ENCODE measurements at places on chromosomes 7 and 10. TPM values are rescaled to one million over a fixed set of nuclear protein-coding genes. Genes with fewer than 3 reads are reported as not detected.

The PIK3CG gene
- 2.2 TPM for polyA plus RNA-seq

The ACTR1A gene
- 63.7 TPM for polyA plus RNA-seq

The CELF2 gene
- polyA plus RNA-seq = 48.1 TPM

The PAOX gene
- 6.5 TPM for polyA plus RNA-seq

The PAX4 gene
- polyA plus RNA-seq = 0.11 TPM

The BTBD16 gene
- polyA plus RNA-seq = 1.2 TPM

The ZNF680 gene
- 11.1 TPM for polyA plus RNA-seq

The TUBAL3 gene
- polyA plus RNA-seq = 0.46 TPM

The CLDN12 gene
- polyA plus RNA-seq = 12.7 TPM

The SRGN gene
- polyA plus RNA-seq = 549 TPM

The SFMBT2 gene
- polyA plus RNA-seq = 8.8 TPM

The SYCE1 gene
- 0.41 TPM for polyA plus RNA-seq

The CLDN3 gene
- 20.9 TPM for polyA plus RNA-seq

The TMEM273 gene
- 19.6 TPM for polyA plus RNA-seq

The ZNF92 gene
- polyA plus RNA-seq = 11.4 TPM

The ITGB8 gene
- polyA plus RNA-seq = 2.6 TPM

The WDR86 gene
- polyA plus RNA-seq = 1.3 TPM

The FAM25A gene
- 26.9 TPM for polyA plus RNA-seq

The GIMAP5 gene
- 39.8 TPM for polyA plus RNA-seq

The PROSER2 gene
- 17.8 TPM for polyA plus RNA-seq

The STAG3 gene
- polyA plus RNA-seq = 36.0 TPM

The ADRB1 gene
- 0.62 TPM for polyA plus RNA-seq

The OR2A25 gene
- polyA plus RNA-seq = 0.05 TPM

The COL1A2 gene
- polyA plus RNA-seq = 27.4 TPM

The PPP1R17 gene
- 0.27 TPM for polyA plus RNA-seq

The GRM8 gene
- polyA plus RNA-seq = 0.27 TPM

The HOXA4 gene
- polyA plus RNA-seq = 3.0 TPM

The STEAP2 gene
- polyA plus RNA-seq = 11.4 TPM

All from thymus (tissue), 14 donors.